ENCODE measurements at places on chromosomes 4 and X.
A peak's percentile ranks its signal among the peaks of the same experiment; 100 is the strongest.

DNA sequence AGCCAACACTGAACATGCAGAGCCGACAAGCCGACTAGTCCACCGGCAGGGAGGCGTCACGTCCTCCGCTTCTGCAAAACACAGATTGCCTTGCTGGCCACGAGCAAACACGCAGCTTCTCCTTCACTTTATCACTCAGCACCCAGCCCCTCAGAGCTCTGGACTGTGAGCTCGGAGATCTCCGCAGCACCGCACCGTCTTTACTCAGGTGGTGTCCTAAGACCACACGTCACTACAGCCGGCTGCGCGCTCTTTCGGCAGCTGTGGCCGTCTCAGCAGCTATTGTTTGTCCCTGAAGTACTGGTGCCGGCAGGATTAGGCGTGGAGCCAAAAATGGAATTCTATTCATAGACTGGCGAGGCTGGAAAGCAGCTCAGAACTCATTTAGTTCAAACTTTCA lies 72.0 kb downstream of the FAT1 start:
- DNase-seq: no peak

GRCh38 chr4:77927991-77928925 lies 65.6 kb downstream of the MRPL1 start:
- DNase-seq: no peak

DNA sequence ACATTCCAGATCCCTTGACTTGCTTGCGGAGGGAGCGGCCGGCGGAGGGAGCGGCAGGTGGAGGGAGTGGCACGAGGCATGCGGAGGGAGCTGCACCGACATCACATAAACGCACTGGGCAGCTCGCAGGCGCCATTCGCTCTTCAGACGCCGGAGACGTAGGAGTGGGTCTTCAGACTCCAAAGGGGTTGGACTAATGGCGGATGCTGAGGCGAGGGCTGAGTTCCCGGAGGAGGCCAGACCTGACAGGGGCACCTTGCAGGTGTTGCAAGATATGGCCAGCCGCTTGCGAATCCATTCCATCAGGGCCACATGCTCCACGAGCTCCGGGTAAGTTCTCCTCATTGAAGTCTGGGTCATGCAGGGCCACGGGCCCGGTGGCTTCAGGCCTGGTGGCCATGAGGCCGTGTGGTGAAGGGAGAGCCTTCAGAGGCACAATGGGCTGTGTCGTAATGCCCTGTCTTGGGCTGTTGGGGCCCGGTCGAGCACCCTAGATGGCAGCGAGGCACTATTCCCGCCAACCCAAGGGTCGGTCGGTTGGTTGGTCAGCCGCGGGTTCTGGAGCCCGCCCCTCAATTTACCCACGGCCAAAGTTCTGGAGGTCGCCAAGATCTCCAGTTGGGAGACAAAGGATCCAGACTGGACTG lies at the start of gene TKTL1:
TSS of gene TKTL1 (plus strand) at position 132 of the 647 bp plus-strand sequence. CDS start at position 197, 65 bp downstream.
- DNase-seq: no peak

GRCh38 chr4:87843936-87844335 lies 11.2 kb downstream of the MEPE start:
- no peak for DNase-seq

DNA sequence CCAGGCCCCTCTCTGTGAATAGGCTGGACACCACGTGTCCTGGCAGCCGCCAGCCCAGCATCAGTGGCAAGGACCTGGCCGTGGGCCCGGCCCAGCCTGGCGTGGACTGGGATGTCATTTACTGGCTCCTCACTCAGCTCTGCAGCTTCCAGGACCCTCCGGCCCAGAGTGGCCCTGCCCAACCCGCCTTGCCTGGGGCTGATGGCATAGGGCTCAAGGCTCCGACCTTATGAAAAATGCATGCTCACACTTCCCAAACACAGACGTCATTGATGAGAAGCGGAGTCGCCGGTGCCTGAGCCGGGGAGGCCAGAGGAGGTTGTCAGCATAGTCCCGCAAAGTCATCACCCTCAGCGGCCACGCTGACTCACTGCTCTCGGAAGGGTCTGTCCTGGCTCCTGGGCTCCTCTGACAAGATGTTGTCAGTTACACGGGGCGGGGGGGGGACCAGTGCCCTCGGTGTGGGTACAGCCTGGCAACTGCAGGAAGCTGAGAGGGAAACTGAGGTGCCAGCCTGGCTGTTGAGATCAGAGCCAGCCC lies 14.3 kb downstream of the CFAP99 start:
- no peak for DNase-seq

- DNase-seq: no peak
Measured at GRCh38 chrX:21438792-21439191, 64.6 kb downstream of the CNKSR2 start.

GRCh38 chr4:117478702-117479101 lies 393.3 kb upstream of the TRAM1L1 start:
- no peak for DNase-seq

GRCh38 chr4:5976921-5977320 lies 41.3 kb downstream of the C4orf50 start:
- DNase-seq: no peak

DNA sequence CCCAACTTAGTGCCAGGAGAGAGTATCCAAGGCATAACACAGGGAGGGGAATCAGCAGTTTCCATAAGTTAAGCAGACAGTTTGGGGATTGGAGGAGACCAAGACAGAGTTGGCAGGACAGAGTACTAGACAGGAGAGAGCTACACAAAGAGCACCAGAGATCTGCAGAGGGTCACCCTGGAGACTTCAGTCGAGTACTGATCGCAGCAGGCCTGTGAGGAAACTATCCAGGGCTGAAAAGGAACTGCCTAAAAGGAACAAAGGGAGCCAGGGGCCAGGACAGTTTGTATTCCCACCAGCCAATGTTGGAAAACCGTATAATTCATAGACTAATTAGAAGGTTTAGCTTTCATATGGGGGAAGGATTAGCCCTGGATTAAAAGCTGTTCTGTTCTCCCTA lies 80.6 kb upstream of the ENPP6 start:
- DNase-seq: no peak

GRCh38 chrX:71227370-71228062 lies 4.5 kb downstream of the GJB1 start:
- no peak for DNase-seq

- no peak for DNase-seq
Measured at GRCh38 chrX:148270499-148270898, 229.9 kb upstream of the AFF2 start.

DNA sequence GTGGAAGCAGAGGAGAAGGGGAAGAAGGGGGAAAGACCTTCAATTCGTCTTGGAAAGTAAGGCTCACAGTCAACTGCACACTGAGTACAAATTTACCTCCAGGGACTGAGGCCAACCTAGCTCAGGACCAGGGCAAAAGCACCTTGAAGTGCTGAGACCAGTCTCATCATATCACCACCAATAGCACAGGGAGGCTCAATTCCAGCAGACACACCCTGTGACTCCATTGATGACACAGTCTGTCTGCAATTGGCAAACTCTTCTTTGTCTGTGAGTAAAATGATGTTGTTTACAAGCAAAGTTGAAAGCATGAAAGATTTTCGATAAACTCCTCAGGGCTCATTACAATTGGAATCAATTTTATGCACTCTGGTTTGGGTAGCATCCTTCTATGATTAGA lies 32.3 kb downstream of the TRIML1 start:
- DNase-seq: no peak

GRCh38 chr4:186685767-186686183 lies 37.9 kb downstream of the FAT1 start:
- no peak for DNase-seq

- no peak for DNase-seq
Measured at GRCh38 chr4:163048447-163048846, 118.2 kb downstream of the NAF1 start.

DNA sequence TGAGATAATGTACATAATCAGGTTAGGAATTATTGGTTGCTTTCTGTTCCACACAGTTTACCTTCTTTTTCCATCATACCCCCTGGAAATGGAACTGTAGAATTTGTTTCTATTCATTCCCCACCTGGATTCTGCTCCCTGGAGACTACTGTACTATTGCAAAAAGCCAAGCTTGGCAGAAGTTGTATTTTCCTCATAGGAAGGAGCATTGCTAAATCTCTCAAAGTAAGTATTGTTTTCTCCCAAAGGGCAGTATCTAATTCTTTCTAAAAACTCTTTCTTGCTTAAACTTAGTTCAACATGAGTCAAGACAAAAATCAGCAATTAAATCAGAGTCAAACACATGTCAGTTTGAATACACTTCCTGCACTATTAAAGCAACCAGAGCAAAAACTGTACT lies 136.2 kb downstream of the CDS1 start:
- DNase-seq: no peak

GRCh38 chr4:184417802-184418511 lies 56.4 kb downstream of the IRF2 start:
- DNase-seq: peak; percentile 13
